ENCODE measurements at places on chromosomes 4 and X. TPM values are rescaled to one million over a fixed set of nuclear protein-coding genes. Genes with fewer than 3 reads are reported as not detected.

SLITRK4 gene
- polyA plus RNA-seq, result 1.9 TPM

DNA sequence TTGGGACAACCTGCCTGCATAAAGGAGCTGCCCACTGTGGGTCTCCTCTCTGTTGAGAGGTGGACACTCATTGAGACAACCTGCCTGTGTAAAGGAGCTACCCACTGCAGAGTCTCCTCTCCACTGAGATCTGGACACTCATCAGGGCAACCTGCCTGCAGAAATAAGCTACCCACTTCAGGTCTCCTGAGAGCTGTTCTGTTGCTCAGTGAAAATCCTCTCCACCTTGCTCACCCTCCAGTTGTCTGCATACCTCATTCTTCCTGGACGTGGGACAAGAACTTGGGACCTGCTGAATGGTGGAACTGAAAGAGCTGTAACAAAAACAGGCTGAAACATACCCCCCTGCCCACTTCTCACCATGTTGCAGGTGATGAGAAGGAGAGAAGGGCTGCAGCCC is 59.9 kb upstream of the CDKN2AIP start:
- no peaks in the 10 kb centered on the region for H3K4me1 ChIP-seq
- H3K36me3 ChIP-seq, result no peaks in the 10 kb centered on the region
- peaks cover 3% of the 10 kb centered on the region for H3K27me3 ChIP-seq
- no peak overlapping the region for H3K27ac ChIP-seq
- no peak for DNase-seq

DNA sequence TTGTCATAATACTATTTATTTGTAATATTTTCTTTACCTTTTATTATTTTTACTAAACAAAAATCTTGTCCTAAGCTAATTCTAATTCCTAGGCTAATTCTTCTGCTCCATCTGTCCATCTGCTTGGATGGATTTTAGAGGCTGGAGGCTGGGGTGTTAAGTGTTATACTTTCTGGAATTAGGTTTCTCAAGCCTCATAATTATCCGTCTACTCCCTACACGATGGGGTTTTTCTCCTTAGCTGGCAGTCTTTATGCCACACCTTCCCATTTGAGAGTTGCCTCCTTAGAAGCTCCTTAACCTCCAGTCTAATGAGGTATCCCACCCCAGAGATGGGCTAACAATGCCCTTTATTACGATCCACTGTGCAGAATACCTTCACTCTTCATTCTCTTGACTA is 37.6 kb upstream of the LGI2 start:
- no peaks in the 10 kb centered on the region for H3K36me3 ChIP-seq
- H3K27me3 ChIP-seq, result no peaks in the 10 kb centered on the region
- no peak overlapping the region for H3K4me3 ChIP-seq
- no peaks in the 10 kb centered on the region for H3K4me1 ChIP-seq
- H3K27ac ChIP-seq, result no peak overlapping the region

DNA sequence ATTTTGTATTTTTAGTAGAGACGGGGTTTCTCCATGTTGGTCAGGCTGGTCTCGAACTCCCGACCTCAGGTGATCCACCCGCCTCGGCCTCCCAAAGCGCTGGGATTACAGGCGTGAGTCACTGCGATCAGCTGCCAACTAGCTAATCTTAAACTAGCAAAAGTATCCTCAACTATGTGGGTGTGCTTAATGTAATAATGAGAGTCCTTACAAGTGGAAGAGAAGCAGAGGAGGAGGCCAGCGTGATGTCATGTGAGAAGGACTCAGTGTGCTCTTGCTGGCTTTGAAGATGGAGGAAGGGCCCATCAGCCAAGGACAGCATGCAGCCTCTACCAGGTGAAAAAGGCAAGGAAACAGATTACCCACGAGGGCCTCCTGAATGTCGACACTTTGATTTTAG is 19.6 kb downstream of the SCD5 start:
- DNase-seq, result no peak
- peaks cover 9% of the 10 kb centered on the region for H3K4me1 ChIP-seq
- H3K4me3 ChIP-seq, result no peak overlapping the region
- no peaks in the 10 kb centered on the region for H3K36me3 ChIP-seq
- H3K27ac ChIP-seq, result no peak overlapping the region

DNA sequence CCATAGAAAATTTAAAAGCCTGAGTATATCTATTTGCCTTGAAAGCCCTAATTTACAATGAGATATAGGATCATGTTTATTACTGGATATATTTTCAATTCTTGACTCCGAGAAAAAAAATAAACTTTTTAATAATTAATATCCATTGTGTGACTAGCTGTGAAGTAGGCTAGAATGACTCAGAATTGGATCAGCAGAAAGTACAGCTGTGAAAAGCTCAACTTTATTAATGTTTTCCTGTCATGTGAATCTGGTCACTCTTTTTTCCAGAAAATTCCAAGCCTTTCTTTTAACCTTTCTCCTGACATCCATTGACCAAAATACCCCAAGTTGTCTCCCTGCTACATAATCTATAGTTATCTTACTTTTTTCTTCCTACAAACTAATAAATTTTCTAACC is 171.8 kb upstream of the PACRGL start:
- H3K27me3 ChIP-seq, result no peaks in the 10 kb centered on the region
- no peak for DNase-seq
- no peak overlapping the region for H3K4me3 ChIP-seq
